Left colon (tissue), 2 donors: ENCODE measurements at places on chromosomes 3 and 15. TPM values are rescaled to one million over a fixed set of nuclear protein-coding genes. Genes with fewer than 3 reads are reported as not detected.

The ZFAND6 gene
- total RNA-seq: 87.1 TPM

DNA sequence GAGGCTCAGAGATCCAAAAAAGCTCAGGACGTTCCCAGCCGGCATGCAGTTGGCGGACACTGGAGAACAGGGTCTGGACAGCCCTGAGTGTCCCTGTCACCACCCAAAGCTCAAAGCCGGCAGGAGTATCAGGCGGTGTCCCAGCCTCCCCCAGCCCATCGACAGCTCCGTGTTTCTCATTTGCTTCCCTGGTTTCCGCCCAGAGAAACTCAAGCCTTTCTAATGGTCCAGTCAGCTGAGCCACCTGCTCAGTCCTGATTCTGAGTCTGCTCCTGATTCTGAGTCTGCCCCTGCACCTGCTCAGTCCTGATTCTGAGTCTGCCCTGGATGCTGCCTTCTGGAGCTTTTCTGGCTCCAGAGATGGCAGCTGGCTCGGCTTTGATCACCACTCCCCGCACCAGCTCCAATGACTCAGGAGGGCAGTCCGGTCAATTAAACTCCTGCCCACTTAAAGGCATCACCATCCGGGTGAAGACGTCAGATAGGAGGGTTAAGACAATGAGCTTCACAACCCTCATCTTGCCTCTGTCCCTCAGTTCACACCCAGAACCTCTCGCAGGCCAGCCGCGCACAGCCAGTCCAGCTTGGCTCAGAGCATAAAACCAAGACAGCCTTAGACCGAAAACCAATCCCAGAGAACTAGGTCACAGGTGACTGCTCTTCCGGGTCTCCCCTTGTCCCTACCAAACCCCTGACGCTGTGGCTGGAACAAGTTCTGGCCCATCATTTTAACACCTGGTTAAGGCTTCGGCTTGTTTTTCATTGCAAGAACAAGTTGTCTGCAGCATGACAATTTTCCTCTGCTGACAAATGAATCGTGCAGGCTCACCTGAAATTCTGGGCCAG lies 6.8 kb downstream of the PCSK6 start:
- DNase-seq: no peak

- no peak for DNase-seq
Observed at GRCh38 chr3:30162579-30162978, 443.8 kb upstream of the TGFBR2 start.

The B3GALNT1 gene
- 0.37 TPM for total RNA-seq

The ITGB5 gene
- total RNA-seq: 93.0 TPM

DNA sequence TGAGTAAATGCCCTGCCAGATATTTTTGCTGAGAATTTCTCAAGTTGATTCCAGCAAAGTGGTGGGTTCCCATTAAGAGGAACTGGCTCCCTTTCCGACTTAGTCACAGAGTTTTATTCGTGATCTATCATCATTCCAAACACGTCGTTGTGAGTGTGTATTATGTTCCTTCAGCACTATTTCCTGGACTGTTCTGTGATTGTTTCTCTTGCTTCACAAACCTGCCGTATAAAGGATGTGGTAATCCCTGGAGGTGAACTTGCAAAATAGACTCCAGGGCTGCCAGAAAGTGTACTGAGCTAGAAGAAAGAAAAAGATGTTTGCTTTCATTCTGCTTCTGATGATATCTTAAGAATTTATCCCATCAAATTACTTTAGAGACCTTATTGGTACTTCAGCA lies 14.5 kb upstream of the CAPN3 start:
- DNase-seq: no peak
